SIG-M5 (cell line): ENCODE measurements at places on chromosomes 1 and 21.
A peak's percentile ranks its signal among the peaks of the same experiment; 100 is the strongest.

GRCh38 chr21:38424305-38425019, 73.8 kb downstream of the ERG start:
- no peak for DNase-seq

- no peak for DNase-seq
Observed at GRCh38 chr1:114342376-114342775, 168.6 kb downstream of the TRIM33 start.

GRCh38 chr1:17629460-17629859, 90.0 kb downstream of the ARHGEF10L start:
- DNase-seq = no peak

DNA sequence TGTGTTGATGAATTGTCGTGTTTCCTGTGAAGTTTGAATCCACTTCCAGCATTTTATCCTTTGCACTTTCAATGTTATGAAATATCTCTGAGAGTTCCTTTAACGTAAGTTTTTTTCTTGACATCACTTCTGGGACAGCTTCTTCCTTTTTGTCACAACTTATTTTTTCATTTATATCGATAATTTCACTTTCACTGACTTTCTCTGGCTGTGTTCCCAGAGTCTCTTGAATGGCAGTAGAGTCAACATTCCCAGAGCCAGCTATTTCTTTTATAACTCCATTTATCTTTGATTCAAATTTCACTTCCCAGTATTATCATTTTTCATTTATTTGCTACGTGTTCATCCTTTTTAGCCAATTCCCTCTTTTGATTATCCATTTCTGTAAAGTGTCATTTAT, 256.5 kb downstream of the PAPPA2 start:
- DNase-seq = no peak

DNA sequence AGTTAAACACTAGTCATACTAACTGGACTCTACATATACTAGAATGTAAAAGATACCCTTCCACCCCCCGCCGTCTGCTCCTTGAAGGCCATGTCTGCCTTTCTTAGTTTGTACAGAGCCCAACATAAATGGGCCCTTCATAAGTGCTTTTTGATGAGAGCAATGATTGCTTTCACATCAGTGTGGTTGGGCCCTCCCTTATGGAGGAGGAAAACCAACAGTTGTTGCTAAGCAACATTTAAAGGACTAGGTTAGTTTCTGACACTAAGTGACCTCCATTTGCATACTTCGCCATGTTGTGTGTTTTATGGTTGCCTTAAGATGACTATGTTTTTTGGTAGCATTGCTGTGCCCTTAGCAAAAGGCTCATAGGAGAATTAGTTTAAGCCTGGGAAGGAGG, 182.0 kb upstream of the SGIP1 start:
- no peak for DNase-seq

DNA sequence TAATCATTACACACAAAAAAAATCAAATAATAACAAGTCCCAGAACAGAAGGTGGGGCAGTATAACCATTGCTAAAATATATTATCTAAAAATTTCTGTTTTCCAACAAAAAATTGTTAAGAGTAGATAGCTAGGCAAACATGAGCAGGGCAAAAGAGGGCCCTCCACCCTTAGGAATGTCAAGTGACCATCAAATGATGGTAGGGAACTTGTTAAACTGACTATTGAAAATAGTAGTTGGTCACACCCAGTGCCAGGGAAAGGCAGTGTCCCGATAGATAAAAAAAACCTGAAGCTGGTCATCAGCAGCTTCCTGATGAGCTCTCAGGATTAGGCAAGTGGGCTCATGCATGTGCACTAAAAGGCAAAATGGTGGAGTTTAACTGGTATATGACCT, 18.4 kb upstream of the COP1 start:
- no peak for DNase-seq

GRCh38 chr1:102434421-102434820, 437.7 kb upstream of the OLFM3 start:
- DNase-seq = no peak

GRCh38 chr1:106555571-106555970, 500.9 kb upstream of the PRMT6 start:
- DNase-seq = no peak

GRCh38 chr1:200337410-200337809, 72.4 kb downstream of the ZNF281 start:
- DNase-seq = no peak

GRCh38 chr1:88455621-88456256, 228.3 kb upstream of the PKN2 start:
- no peak for DNase-seq

DNA sequence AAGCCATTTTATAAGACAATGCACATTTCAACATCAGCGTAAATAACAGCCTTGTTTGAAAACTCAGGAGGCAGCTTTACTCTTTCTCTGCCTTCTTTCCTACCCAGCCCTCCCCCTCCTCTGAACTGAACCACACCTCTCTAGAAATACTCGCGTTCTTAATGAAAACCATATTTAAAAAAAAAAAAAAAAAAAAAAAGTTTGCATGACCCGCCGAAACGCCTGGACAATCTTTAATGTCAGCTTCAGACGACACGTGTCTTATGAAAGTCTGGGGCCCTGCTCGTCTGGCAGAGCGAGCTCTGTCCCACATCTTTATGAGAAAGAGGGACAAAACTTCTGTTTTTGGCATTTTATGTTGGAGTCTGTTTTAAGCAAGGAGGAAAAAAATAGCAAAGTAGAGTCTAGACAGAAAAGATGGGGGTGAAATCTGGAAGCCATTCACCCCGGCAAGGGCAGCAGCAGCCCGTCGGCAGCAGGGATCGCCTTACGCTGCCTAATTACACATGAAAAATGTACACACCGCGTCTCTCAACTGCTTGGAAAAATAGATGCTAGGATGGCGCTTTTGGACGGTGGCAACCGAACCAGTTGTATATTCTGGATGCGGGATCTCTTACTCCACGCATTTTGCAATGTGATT, 130.4 kb upstream of the ETS2 start:
- no peak for DNase-seq

DNA sequence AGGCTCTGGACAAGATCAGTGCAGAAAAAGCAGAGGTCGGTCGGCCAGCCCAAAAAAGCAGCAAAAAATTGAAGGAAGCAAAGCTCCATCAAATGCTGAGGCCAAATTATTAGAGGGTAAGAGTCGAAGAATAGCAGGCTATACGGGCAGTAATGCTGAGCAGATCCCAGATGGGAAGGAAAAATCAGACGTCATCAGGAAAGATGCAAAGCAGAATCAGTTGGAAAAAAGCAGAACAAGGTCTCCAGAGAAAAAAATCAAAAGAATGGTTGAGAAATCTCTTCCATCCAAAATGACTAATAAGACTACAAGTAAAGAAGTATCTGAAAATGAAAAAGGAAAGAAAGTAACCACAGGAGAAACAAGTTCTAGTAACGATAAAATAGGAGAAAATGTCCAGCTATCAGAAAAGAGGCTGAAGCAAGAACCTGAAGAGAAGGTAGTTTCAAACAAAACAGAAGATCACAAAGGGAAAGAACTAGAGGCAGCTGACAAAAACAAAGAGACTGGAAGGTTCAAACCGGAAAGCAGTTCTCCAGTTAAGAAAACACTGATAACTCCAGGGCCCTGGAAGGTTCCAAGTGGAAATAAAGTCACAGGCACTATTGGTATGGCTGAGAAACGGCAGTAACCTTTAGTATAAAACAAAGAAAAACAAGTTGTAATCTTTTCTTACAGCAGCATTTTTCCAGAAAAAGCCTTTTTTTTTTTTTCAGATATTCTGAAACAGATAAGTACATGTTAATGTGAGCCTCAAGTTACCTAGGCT, 75.7 kb downstream of the PHTF1 start:
- no peak for DNase-seq

DNA sequence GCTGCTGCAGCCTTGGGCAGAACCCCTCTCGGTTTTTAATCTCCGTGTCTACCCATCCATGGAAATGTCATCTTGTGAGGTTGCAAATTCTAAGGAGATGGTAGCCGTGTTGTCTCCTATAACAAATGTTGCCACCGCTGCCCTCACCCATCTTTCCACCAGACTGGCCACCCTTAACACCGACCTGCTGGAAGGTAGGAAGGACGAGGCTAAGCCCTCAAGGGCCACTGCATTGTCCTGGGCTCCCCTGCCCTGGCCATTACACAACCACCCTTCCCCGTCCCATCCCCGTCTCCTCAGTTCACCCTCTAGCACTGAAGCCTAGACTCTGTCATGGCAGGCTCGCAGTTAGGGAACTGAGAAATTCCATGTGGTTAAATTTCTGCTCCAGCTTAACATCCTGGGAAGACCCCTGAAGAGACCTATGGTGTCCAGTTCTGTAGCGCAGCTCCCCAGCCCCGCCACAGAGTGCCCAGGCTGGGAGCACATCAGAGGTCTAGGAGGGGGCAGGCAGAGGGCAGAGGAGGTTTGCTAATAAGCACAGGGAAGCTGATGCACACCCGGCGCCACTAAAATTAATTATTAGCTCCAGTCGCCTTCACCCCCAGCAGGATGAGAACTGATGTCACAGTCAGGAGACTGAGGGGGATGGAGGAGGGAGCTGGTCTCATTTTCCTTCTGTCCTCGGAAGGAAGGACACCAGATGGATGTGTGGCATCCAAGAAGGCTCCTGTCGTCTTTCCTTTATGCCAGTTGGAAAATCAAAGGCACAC, 38.3 kb downstream of the STUM start:
- DNase-seq = no peak

DNA sequence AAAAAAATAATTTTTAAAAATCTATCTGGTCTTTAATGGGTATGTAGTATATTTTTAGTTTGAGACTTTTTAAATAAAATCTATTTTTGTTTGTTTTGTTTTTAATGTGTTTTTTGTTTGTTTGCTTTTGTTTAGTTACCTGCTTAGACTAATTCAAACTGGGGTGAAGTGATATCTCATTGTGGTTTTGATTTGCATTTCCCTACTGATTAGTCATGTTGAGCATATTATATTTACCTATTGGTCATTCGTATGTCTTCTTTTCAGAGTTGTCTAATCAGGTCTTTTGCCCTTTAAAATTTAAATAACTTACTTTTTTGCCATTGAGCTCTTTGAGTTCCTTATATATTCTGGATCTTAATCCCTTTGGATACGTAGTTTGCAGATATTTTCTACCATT, 20.3 kb downstream of the CD1B start:
- DNase-seq = no peak

GRCh38 chr1:56788588-56788987, 30.6 kb downstream of the FYB2 start:
- no peak for DNase-seq

GRCh38 chr1:184866991-184867788, 107.1 kb downstream of the NIBAN1 start:
- DNase-seq = peak; percentile 99

- no peak for DNase-seq
Observed at GRCh38 chr21:42514883-42515228, 1.2 kb downstream of the SLC37A1 start.

DNA sequence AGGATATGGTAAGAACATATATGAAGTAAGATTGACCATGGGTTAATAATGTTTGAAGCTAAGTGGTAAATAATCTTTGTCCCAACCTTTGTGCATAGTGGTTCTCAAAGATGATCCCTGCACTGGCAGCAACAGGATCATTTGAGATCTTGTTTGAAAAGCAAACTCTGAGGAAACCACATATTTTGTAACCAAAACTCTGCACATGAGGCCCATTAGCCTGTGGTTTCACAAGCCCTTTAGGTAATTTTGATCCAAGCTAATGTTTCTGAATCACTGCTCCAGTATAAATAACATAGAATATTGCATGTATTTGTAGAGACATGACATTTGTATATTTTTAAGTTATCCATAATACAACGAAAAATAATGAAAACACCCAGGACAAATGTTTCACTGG, 147.9 kb upstream of the RGS18 start:
- DNase-seq = no peak

- DNase-seq = no peak
Observed at GRCh38 chr1:156776942-156777341, 9.6 kb downstream of the PRCC start.

GRCh38 chr21:44869781-44870747, 3.4 kb downstream of the PTTG1IP start:
- DNase-seq = no peak

- no peak for DNase-seq
Observed at GRCh38 chr1:12556368-12556930, 61.6 kb downstream of the DHRS3 start.

- no peak for DNase-seq
Observed at GRCh38 chr1:9419369-9420041, 119.8 kb upstream of the SLC25A33 start.

DNA sequence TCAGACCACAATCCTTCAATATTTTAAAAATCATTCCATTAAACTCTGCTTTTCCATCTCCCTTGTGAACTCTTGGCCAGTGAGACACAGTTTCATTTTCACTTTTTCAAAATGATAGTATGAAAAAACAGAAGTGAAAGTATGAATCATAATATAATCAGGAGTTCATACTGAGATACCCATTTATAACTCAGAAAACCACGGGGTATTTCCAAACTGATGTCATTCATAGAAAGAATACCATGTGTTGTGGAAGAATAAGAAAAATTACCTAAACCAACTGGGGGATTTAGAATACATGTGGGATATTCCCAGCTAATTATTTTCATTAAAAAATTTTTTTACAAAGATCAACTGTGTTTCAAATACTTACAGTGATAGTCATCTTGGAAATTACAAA, 149.9 kb downstream of the MRPL39 start:
- peak; percentile 79 for DNase-seq

GRCh38 chr1:220013497-220013896, 32.8 kb downstream of the EPRS1 start:
- DNase-seq = no peak

GRCh38 chr1:182684116-182684828, at the start of gene RGS8:
TSS of gene RGS8 (minus strand) at chr1:182684587. CDS start at chr1:182669649, 14,938 bp downstream.
- DNase-seq = no peak

GRCh38 chr1:227219715-227220292, 98.5 kb downstream of the CDC42BPA start:
- DNase-seq = no peak

DNA sequence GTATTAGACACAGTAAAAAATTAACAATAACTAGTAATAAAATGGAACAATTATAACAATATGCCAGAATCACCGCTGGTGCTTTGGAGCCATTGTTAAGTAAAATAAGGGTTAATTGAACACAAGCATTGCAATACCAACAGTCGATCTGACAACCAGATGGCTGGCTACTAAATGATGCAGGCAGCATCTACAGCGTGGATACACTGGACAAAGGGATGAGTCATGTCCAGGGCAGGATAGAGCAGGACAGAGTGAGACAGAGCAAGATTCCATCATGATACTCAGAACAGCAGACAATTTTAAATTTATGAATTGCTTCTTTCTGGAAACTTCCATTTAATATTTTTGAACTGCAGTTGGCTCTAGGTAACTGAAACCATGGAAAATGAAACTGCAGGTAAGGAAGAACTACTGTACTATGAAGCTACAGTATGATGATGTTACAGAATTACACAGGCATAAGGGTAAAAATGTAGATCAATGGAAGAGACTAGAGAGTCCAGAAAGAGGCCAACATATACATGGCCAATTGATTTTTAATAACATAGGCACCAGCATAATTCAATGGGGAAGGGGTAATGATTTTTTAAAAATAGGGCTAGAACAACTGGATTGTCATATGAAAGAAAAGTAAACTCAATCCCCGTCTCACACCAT, 168.7 kb downstream of the RRAGC start:
- DNase-seq = no peak
